ENCODE measurements at places on chromosomes 6 and 20.

DNA sequence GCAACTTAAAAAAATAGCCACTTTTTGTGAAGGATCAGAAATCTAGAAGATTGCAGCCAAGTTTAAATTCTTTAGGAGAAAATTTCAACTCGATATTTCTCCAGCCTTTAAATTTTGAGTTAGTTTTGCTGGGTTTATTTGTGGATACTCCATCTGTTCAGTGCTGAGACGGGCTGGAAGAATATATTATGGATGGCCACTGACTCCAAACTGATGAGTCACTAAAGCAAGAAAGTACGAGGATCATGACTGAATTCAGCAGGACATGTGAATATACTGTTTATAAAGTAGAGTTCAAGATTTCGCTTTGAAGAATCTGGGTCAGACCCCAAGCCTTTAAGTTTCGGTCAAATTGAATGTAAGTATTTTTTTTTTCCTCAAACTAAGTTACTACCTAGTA is 199.5 kb downstream of the ADGRB3 start:
- DNase-seq = no peak

DNA sequence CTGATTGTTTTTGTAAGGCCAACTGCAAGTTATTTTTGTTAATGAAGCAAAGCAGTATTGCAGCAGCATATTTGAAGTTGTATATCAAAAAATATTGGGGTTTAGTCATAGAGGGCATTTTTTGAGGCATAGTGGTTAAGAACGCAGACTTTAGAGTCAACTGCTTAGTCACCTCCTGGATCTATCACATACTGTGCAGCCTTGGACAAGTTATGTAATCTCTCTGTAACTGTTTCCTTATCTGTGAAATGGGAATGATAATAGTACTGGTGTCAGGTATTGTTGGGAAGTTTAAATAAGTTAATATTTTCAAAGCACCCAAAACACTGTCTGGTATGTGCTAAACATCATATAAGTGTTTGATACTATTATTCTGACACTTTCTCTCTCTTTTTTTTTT is 27.2 kb upstream of the EFHC1 start:
- no peak for DNase-seq

GRCh38 chr20:4794846-4795245 is 73.1 kb downstream of the PRND start:
- DNase-seq = no peak

- DNase-seq = no peak
Measured at GRCh38 chr20:47984437-47984836, 199.2 kb upstream of the SULF2 start.

DNA sequence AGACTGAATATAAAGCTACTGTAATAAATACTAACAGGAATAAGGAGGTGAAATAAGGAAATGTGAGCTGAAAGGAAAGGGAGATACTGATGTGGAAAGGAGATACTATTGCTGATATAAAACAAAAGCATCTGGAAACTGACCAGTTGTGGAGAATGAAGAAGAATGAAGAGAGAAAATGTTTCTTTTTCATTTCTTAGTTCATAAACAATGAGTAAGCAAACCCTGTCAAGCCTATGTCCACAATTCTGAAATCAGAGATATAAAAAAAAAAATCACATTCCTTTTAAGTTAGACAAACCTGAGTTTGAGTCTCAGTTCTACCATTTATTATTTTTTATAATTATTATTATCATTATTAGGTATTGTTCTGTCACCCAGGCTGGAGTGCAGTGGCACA is 121.6 kb upstream of the GJE1 start:
- no peak for DNase-seq

Data from right cardiac atrium (tissue), 5 donors.